ENCODE measurements at places on chromosomes 2 and 18.

- DNase-seq = no peak
These were observed 86.9 kb downstream of the MCFD2 start for GRCh38 chr2:46828491-46829230.

- no peak for DNase-seq
These were observed 2.7 kb downstream of the YPEL5 start for GRCh38 chr2:30149513-30149912.

DNA sequence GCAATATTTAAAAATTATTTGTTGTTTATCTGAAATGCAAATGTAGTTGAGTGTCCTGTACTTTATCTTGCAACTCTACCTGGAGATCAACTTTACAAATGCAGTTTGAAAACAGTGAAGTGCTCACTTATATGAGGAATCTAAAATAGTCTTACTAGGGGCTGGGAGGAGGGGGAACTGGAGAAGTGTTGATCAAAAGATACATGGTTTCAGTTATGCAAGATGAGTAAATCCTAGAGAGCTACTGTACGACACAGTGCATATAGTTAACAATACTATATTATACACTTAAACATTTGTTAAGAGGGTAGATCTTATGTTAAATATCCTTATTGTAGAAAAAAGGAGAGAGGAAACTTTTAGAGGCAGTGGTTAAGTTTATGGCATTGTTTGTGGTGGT, 241.9 kb downstream of the BCL11A start:
- DNase-seq = no peak

DNA sequence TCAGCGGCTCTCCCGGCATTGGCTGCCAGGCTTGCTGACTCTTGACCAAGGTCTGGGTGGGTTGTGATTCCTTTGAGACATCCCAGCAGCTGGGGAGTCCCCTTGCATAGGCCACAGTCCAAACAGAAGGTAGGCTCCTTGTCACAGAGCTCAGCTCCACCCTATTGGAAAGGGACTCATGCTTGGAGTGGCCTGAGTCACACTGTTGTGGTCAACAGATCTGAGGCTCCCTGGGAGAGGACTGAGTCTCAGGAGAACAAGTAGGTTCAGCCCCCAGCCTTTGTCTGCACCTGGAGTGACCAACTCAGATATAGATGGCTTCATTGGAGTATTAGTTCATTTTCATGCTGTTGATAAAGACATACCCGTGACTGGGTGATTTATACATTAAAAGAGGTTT, 32.1 kb upstream of the SH3BP4 start:
- no peak for DNase-seq

Data from Ammon's horn (tissue), 1 donor.